ENCODE measurements at places on chromosomes 11 and 22.

DNA sequence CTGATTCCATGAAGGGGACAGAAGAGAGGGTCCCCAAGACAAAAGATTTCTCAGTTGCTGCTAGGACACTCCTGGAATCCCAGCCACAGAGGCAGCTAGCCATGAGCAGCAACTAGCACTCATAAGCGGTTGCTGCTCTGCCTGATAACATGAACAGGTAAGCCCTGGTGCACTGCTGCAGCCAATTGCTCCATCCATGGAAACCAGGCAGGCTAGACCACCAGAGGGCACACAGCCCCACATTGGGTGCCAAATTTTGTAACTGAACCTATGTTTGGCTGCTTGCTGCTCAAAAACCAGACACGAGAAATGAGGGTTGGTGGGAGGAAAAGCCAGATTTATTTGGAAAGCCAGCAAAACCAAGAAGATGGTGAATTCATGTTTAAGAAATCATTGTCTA is 21.9 kb upstream of the QSER1 start:
- no peaks in the 10 kb centered on the region for H3K36me3 ChIP-seq
- H3K27me3 ChIP-seq: no peaks in the 10 kb centered on the region
- H3K27ac ChIP-seq: no peak overlapping the region
- no peak overlapping the region for H3K4me3 ChIP-seq
- no peak for DNase-seq

- H3K27me3 ChIP-seq: peaks cover 4% of the 10 kb centered on the region
- no peaks in the 10 kb centered on the region for H3K4me1 ChIP-seq
- no peaks in the 10 kb centered on the region for H3K36me3 ChIP-seq
- DNase-seq: no peak
These were observed 11.2 kb upstream of the MUC6 start for GRCh38 chr11:1047595-1048156.

DNA sequence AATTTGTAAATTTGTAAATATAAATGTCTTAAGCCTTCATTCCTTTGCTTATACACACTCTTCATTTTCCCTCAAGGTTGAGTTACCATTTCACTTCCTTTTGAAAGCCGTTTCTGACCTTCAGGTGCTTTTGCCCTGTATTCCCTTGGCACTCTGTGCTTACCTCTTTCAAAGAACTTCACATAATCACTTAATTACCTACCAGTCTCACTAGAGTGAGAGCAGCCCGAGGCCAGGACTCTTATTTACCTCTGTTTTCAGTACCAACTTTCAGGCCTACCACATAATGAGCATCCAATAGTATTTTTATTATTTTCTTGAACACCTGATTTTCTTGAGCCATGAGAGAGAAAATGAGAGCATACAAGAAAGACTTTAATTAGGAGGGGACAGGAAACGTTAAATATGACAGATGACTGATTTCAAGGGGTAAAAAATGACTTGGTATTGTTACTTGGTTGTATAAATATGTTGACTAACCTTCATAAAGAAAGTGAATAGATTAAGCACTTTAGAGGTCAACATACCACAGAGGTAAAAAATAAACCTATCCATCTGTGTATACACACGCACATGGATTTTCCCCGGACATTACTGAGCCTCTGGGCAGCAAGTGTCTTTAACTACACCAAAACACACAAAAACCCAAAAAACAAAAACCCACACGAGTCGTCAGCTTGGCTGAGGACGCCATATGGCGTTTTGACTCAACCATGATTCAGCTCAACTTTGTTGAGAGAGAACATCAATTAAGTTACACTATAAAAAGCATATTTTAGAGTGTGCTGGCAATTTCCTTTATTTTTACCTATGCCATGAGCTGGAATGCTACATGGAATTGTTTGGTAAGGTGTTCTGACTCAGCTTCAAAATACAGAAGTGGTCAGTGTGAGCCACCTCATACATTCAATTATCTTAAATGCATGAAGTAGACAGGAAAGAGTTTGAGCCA is 7.6 kb downstream of the ATXN10 start:
- no peak overlapping the region for H3K27ac ChIP-seq
- H3K4me3 ChIP-seq: no peak overlapping the region
- H3K4me1 ChIP-seq: peaks cover 22% of the 10 kb centered on the region
- DNase-seq: no peak
- H3K27me3 ChIP-seq: no peaks in the 10 kb centered on the region
- H3K36me3 ChIP-seq: no peaks in the 10 kb centered on the region

DNA sequence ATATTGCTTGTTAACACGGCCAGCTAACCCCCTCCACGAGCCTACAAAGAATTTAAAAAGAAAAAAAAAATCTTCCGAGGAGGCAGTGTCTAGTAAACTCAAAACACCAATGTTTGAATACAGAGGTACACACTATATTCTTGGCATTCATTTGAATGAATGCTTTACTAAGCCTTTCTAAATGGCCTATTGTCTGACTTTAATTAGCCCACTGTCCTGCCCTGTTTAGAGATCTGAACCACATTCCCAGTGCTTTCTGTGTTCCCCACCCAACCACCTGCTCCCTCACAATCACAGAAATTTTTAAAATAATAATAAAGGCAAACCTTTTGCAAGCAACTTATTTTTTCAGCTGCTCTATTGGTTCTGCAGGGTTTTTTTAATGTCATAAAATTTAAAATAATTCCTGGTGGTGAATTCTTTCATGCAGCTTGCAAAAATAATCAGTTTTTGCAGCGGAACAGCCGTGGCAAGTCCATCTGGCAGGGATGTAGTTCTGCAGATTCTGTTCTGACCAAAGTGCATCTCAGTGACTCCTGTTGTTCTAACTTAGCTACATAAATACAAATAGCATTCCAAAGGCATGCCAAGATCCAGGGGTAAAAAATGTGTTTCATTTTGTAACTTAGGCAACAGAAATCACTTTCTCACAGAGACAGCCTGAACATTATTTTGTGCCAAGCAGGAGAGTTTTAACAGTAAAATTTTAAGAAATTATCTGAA is 23.8 kb downstream of the POU2AF2 start:
- DNase-seq: no peak
- H3K4me3 ChIP-seq: no peak overlapping the region
- no peaks in the 10 kb centered on the region for H3K36me3 ChIP-seq
- H3K4me1 ChIP-seq: no peaks in the 10 kb centered on the region
- no peak overlapping the region for H3K27ac ChIP-seq

DNA sequence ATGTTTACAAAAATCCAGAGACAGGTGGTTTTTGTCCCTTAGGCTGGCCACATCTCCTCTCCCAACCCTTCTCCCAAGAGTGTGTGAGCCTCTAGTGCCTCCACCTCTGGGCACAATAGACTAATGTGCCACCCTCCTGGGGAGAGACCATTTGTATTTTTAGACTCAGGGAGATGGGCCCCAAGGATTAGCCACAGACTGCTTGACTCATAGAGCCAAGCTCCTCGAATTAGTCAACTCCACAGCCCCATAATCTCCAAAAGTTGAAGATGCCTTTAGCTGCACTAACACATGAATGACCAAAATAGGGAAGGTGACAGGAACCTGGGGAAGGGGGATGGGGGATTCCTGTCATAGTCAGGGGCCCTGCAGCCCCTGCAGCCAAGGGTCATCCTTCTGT is 53.0 kb upstream of the LRRC32 start:
- no peak overlapping the region for H3K4me3 ChIP-seq
- H3K36me3 ChIP-seq: no peaks in the 10 kb centered on the region

- no peaks in the 10 kb centered on the region for H3K4me1 ChIP-seq
- H3K27me3 ChIP-seq: no peaks in the 10 kb centered on the region
- H3K36me3 ChIP-seq: no peaks in the 10 kb centered on the region
These were observed 350.2 kb downstream of the TTC28 start for GRCh38 chr22:28329186-28330073.

Data from endothelial cell of umbilical vein (primary cell).